Mononuclear cell (primary cell): ENCODE measurements at places on chromosomes 2 and 18. TPM values are rescaled to one million over a fixed set of nuclear protein-coding genes. Genes with fewer than 3 reads are reported as not detected.

GLI2 gene
- total RNA-seq = not detected

FN1 gene
- total RNA-seq = 4.6 TPM

NAT8 gene
- not detected for total RNA-seq

IL18R1 gene
- 6.5 TPM for total RNA-seq

LYG2 gene
- not detected for total RNA-seq

KIAA2012 gene
- not detected for total RNA-seq

SERPINB4 gene
- total RNA-seq = not detected

MARCHF7 gene
- 143 TPM for total RNA-seq

ITGA6 gene
- 116 TPM for total RNA-seq

PRSS56 gene
- not detected for total RNA-seq
